ENCODE measurements at places on chromosomes 3 and 15. TPM values are rescaled to one million over a fixed set of nuclear protein-coding genes. Genes with fewer than 3 reads are reported as not detected.

RBPMS2 gene
- polyA plus RNA-seq, result 11.7 TPM

ELP6 gene
- polyA plus RNA-seq, result 40.2 TPM

AP3B2 gene
- polyA plus RNA-seq, result 2.0 TPM

SHC4 gene
- 2.8 TPM for polyA plus RNA-seq

RBMS3 gene
- 17.2 TPM for polyA plus RNA-seq

GPR87 gene
- polyA plus RNA-seq, result not detected

SLC22A13 gene
- polyA plus RNA-seq, result 3.8 TPM

SGO1 gene
- polyA plus RNA-seq, result 10.2 TPM

SLC24A5 gene
- 0.23 TPM for polyA plus RNA-seq

TMEM207 gene
- polyA plus RNA-seq, result 13.4 TPM
